ENCODE measurements at places on chromosomes 12 and 14. TPM values are rescaled to one million over a fixed set of nuclear protein-coding genes. Genes with fewer than 3 reads are reported as not detected.

The OR4E2 gene
- polyA plus RNA-seq = 0.05 TPM

The LAG3 gene
- polyA plus RNA-seq = 1.9 TPM

The NKX2-8 gene
- polyA plus RNA-seq = not detected

The IL26 gene
- polyA plus RNA-seq = not detected

The FGD4 gene
- 19.2 TPM for polyA plus RNA-seq

The BAZ1A gene
- polyA plus RNA-seq = 38.1 TPM

The ACSS3 gene
- 27.4 TPM for polyA plus RNA-seq

The CFAP251 gene
- 14.5 TPM for polyA plus RNA-seq

The BHLHE41 gene
- polyA plus RNA-seq = 2.2 TPM

The PRKD1 gene
- polyA plus RNA-seq = 34.7 TPM

The PPFIA2 gene
- 5.0 TPM for polyA plus RNA-seq

The RPGRIP1 gene
- polyA plus RNA-seq = 0.58 TPM

The ZC2HC1C gene
- 7.8 TPM for polyA plus RNA-seq

The MYO1H gene
- 1.7 TPM for polyA plus RNA-seq

The ZDHHC22 gene
- polyA plus RNA-seq = 0.57 TPM
